ENCODE measurements at places on chromosomes 4 and X.

DNA sequence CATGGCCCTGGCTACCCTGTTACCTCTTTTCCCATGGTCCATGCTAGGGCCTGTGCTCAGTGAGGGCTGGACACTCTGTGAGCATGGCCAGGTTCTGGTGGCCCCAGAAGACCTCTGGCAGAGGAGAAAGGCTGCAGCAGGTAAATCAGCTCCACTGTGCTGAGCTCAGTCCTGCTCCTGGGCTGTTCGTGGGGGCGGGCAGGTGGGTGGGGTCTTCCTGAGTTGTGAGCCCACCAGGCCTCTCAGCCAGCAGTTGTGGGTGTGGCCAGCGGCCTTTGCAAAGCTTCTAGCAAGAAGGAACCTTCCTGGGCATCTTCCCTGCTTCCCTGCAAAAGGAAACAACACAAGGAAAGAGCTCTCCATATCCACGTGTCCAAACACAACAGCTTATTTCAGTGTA, 85.3 kb upstream of the STX18 start:
- DNase-seq: no peak

- no peak for DNase-seq
Observed at GRCh38 chr4:42167709-42168108, 15.3 kb upstream of the BEND4 start.

DNA sequence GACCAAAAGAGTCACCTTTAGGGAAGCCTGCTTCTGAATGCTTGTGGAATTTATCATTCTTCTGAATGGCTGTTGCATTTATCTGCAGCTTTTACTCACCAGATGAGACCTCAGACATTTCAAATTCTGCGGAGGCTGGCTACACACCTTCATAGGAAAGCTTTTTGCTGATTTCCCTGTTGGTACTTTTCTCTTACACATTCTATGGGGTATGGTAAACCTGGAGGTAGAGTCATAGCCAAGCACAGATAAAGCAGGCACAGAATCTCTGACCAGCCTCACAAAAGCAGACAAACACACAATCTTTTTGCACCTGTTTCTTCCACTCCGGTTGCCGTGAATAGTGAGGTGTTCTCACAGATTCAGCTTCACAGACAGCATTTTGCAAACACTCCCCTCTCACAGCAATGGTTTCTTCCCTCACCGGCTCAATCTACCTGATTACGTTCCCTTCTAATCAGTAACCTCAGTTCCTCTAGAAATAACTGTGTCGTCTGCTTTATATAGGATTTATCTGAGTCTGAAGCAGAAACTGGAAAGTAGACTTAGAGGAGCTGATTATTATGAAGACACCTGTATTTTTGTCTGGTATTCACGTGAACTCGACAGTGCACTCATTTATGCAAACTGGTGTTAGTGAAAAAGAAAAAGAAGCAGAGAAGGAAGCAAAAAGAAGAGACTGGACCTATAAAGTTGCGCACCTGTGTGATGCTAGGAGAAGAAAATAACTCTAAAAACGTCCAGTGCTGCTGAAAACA, 83.1 kb downstream of the DMD start:
- DNase-seq: no peak

- no peak for DNase-seq
Observed at GRCh38 chr4:160795216-160795615, 1368.6 kb downstream of the FSTL5 start.

DNA sequence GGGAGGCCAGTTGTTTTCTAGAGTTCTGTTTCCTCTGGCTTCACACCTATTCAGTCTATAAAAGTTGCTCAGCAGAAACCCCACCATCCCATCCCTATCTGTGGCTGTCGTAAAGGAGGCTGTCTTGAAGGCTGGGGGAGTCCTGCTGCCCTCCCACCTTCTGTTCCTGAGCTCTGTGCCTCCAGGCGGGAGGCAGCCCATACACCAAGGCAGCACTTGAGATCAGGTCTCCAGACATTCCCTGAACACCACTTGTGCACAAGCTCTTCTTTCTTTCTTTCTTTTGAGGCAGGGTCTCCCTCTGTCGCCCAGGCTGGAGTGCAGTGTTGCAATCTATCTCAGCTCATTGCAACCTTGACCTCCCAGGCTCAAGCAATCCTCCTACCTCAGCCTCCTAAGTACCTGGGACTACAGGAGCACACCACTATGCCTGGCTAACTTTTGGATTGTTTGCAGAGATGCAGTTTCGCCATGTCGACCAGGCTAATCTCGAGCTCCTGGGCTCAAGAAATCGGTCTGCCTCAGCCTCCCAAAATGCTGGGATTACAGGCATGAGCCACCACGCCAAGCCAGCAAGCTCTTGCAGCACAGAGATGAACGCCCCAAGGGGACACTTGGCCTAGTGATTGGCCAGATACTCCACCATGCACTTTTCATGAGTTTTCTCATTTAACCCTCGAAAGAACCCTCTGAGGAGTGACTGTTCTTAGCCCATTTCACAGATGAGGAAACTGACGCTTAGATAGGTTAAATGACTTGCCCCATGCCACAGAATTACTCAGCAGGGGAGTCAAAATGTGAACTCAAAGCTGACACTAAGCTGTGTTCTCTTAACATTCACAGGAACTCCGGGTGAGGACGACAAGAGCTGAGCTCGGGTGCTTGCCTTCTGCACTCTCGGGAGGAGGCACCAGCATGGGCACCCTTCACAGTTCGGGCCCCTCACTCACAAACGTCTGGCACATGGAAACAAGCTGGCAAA, 55.8 kb upstream of the ENPP6 start:
- DNase-seq: no peak

GRCh38 chr4:98627531-98628257, 30.7 kb downstream of the TSPAN5 start:
- DNase-seq: no peak

GRCh38 chr4:77950203-77950602, 87.6 kb downstream of the MRPL1 start:
- DNase-seq: no peak

- DNase-seq: no peak
Observed at GRCh38 chr4:139209470-139210063, 32.5 kb upstream of the ELF2 start.

GRCh38 chrX:79146640-79147390, 2.3 kb downstream of the GPR174 start:
- DNase-seq: no peak

DNA sequence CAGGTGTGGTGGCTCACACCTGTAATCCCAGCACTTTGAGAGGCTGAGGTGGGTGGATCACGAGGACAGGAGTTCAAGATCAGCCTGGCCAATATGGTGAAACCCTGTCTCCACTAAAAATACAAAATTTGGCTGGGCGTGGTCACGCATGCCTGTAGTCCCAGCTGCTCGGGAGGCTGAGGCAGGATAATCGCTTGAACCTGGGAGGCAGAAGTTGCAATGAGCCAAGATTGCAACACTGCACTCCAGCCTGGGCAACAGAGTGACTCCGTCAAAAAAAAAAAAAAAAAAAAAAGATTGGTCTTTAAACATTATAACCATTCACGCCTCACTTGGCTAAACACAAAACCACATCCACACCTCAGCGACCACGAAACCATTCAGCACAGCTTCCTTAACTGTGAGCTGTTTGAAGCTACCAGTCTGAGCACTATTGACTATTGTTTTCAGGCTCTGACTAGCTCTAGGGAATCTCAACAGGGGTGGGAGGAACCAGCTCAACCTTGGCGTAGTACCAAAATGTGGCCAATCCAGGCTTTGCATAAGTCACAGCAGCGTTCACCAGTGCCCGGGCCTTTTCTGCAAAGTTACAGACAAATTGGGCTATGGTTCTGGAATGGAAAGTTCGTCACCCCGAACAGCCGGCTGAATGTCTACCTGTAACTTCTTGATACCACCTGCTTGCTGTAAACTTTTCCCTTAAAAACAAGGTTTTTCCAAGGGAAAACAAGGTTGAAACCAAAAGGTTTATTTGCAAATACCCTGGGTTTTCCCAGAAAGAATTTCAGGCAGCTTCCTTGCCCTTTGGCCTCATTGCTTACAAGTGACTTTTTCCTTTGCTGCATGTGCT, 73.6 kb upstream of the DHX15 start:
- no peak for DNase-seq

GRCh38 chr4:59503731-59504130, 1696.4 kb upstream of the ADGRL3 start:
- DNase-seq: no peak

DNA sequence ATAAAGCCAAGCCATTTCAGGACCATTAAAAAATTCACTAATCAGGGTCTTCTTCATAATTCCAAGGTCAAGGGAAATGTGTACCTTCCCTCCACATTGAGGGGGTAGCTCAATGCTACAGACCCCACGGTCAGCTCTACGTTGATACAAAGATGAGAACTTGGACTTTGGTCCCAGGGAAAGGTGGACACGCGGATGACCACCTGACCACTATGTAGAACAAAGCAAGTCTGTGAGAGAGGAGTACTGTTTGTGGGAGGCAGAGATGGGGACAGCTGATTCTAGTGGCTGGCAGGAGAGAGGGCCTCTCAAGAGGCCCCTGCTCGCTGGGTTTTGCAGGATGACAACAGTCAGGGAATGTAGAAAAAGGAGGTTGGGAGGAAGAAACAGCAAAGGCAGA, 58.0 kb downstream of the SLC2A9 start:
- no peak for DNase-seq

DNA sequence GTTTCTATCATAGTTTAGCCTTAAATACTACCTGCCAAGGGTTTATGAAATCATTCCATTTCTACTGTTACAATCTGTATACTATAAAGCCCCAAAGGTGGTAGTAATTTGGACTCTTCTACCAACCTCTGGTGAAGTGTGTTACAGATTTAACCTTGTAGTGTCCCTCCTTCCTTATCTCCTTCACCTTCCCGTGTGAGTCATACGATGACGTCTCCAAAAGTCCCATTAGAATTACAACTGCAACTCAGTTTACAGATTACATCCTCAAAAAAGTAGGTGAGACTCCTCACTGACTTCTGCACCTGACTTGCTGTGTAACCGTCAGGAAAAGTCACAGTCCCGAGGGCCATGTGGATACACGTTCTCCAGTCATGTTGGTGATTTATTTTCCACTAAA, 219.0 kb downstream of the DCTD start:
- DNase-seq: no peak

- no peak for DNase-seq
Observed at GRCh38 chrX:50471390-50471789, 765 bp upstream of the DGKK start.

GRCh38 chr4:141706445-141706844, 70.1 kb downstream of the IL15 start:
- no peak for DNase-seq

DNA sequence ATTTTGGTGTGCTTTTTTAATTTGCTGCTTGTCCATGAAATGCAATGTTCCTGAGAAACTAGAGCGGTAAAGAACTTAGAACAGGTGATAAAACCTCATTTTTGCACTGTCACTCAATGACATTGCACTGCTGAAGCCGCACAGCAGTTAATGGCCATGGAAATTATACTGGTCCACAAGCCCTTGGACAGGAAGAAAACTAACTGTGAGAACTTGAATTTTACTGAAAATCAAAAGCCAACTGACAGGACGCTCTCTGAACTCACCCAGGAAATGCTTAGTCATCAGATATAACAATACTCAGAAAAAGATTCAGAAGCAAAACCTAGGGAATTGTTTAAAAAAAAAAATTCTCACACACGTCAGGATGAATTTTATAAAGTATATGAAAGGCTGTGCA, 246.4 kb upstream of the SLC7A11 start:
- no peak for DNase-seq

- no peak for DNase-seq
Observed at GRCh38 chrX:11309220-11309619, 16.0 kb downstream of the AMELX start.

DNA sequence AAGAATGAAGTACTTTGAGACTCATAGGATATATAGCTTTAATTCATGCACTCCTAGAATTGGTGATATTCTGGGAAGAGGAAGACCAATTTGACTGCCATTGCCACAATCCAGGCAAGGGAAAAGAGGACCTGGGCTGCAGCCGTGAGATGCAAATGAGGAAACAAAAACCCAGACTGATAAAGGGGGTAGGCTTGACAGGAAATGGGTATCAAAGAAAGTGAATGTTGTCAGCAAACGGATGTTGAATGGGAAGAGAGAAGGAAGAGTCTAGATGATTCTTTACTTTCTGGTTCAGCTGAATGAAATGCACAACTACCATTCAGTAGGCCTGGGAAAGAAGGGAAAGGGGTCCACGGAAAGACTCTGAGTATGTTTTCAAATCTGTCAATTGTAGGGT, 17.1 kb upstream of the ARHGEF6 start:
- DNase-seq: no peak

GRCh38 chr4:146470604-146471003, 51.1 kb downstream of the SLC10A7 start:
- no peak for DNase-seq

DNA sequence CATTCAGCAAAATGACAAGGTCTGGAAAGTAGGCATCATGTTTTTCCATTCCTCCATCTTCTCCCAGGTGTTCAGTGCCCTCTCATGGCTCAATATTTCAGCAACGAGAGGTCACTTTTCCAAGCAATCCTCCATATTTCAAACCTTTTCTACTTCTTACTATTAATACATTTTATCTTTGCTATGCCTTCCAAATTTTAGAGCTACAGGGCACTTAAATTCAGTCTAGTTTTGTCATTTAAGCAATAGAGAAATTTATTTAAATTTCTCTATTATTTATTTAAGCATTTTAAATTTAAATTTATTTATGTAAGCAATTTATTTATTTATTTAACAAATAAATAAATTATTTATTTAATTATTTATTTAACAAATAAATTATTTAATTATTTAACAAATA, 305.1 kb upstream of the ANXA10 start:
- DNase-seq: no peak

DNA sequence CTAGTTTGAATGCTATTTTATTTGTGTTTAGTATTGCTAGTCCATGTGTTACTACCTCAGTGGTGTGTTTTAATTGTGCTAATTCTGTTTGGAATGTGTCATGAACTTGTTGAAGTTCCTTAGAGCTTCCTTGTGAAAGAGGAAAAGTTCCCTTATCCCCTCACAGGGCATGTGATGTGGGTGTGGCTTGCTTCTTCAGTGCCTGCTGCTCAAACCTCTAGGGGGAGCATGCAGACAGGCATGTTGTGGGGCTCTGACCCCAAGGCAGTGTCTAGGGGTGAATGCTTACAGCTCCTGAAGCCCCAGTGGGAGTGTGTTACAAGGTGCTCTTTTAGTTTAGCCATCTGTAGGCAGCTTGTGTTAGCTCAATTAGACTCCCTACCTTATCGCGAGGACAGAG, 86.5 kb downstream of the MAGED4 start:
- no peak for DNase-seq

GRCh38 chr4:134470544-134470943, 269.0 kb upstream of the PABPC4L start:
- no peak for DNase-seq

GRCh38 chrX:12611471-12611870, 179.7 kb upstream of the PRPS2 start:
- DNase-seq: no peak

- no peak for DNase-seq
Observed at GRCh38 chrX:72029483-72030411, 102.0 kb downstream of the RTL5 start.

- DNase-seq: no peak
Observed at GRCh38 chr4:1470393-1470670, 64.1 kb upstream of the NKX1-1 start.

DNA sequence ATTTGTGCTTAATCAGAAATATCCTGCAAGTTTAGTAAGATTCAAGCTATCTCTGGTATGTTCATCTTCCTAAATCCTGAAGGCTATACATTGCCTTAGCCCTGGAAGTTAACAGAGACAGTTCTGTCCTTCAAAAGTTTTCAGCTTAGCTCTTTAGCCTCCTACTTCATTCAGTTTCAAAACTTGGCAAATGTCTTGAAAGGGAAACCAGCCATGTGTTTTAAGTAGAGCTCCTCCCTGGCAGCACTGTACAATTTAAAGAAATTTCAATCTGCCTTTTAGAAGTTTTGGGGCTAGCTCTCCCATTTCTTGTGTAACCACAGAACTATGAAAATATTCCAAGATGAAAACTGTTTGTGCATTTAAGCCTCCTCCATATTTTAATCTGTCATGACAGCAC, 47.0 kb downstream of the FANCB start:
- no peak for DNase-seq

Measured in stimulated activated CD4-positive, alpha-beta T cell treated with anti-CD3 and anti-CD28 coated beads, Interleukin-4, amount 100 ng/mL, for 1 hour (primary cell).